ENCODE measurements at places on chromosomes 16 and 17. TPM values are rescaled to one million over a fixed set of nuclear protein-coding genes. Genes with fewer than 3 reads are reported as not detected.

The DNAH9 gene
- not detected for total RNA-seq

The FAM83G gene
- total RNA-seq: 7.2 TPM

The HS3ST6 gene
- total RNA-seq: not detected

The RNF222 gene
- total RNA-seq: 0.18 TPM

The CLDN6 gene
- total RNA-seq: not detected

The CSH1 gene
- not detected for total RNA-seq

The TMUB2 gene
- total RNA-seq: 45.8 TPM

The FOXC2 gene
- not detected for total RNA-seq

DNA sequence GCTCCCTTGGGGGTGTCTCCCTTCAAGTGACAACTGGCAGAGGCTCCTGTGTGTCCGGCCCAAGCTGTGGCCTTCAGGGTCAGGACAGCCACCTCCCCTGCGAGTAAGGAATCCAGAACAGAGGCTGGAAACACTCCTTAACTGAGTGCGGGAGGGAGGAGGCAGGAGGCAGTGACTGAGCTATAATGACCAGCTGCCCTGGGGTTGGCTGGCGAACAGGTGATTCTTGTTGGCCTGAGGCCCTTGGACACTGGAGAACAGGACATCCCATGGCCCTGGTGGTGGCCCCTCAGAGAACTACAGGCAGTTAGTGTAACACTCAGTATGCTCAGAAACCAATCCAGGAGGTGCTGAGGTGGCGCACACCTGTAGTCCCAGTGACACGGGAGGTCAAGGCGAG lies 9.4 kb upstream of the SNAI3 start:
- H3K4me3 ChIP-seq: no peak overlapping the region
- peak overlapping the region; percentile 80 for H3K27ac ChIP-seq
- no peaks in the 10 kb centered on the region for H3K27me3 ChIP-seq
- no peak for DNase-seq
- peaks cover 18% of the 10 kb centered on the region for H3K4me1 ChIP-seq
- peaks cover 27% of the 10 kb centered on the region for H3K36me3 ChIP-seq

DNA sequence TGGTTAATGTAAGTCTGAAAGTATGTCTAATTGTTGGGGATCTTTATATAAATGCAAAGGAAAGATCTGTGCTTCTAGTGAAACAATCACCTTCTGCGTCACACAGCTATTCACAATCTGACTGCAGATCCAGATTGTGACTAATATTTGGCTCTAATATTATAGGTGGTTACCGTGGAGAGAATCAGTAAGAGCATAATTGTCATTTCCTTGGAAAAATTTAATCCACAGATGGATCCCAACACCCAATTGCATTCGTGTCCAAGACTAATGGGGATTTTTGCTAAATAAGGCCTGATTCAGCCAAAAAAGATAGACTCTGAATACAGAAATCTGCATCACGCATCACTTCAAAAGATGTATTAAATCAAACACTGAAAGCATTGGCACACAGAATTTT lies 2.7 kb upstream of the KCNJ2 start:
- peaks cover 62% of the 10 kb centered on the region for H3K27me3 ChIP-seq
- H3K27ac ChIP-seq: no peak overlapping the region
- DNase-seq: no peak
- H3K4me3 ChIP-seq: no peak overlapping the region

- H3K27ac ChIP-seq: no peak overlapping the region
- peaks cover 31% of the 10 kb centered on the region for H3K4me1 ChIP-seq
- DNase-seq: no peak
- no peak overlapping the region for H3K4me3 ChIP-seq
- no peaks in the 10 kb centered on the region for H3K36me3 ChIP-seq
These were observed 1.5 kb upstream of the NTN3 start for GRCh38 chr16:2469399-2470233.

DNA sequence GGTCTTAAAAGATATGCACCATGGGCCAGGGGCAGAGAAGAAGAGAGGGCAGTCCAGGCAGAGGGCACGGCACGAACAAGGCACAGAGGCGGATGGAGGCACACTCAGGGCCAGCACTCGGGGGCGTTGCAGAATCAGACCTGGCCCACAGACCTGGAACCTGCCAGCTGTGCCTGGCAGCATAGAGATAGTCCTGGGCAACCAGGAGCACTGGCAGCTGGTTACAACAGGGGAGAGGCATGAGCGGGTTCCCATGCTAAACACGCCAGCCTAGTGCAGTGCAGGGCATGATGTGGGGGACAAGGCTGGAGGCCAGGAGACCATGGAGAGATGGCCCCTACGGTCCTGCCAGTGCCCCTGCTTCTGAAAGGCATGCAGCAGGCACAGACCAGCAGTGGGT lies 56.9 kb upstream of the RBFOX3 start:
- H3K4me3 ChIP-seq: no peak overlapping the region
- no peak for DNase-seq
- peaks cover 91% of the 10 kb centered on the region for H3K27me3 ChIP-seq

DNA sequence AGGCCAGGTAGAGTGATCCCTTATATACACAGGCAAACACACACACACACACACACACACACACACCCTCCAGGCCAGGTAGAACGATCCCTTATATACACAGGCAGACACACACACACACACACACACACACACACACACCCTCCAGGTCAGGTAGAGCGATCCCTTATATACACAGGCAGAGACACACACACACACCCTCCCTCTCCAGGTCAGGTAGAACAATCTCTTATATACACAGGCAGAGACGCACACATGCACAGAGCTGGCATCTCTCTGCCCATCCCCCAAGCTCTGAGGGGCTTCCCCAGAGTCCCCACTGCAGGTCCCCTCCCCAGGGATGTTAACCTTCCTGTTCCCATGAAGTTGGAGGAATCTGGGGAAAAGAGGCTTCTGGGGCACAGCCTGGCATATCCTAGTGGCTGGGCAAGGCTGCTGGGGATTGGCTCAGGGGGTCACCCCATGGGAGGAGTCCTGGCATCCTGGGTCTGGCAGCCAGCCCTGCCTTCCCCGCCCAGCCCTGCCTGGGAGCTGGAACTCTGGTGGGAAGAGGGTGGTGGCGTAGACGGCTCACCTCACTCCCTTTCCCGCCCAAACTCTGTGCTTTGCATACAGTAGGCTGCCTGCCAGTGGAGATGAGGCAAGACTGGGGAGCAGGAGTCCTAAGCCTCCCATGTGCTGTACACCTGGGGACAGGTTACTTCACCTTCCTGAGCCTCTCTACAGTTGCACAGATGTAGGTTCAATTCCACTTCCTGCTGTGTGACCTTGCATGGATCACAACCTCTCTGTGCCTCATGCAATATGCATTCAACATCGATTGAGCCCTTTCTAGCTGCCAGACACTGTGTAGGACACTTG lies 41.8 kb downstream of the TEKT5 start:
- no peak overlapping the region for H3K27ac ChIP-seq
- DNase-seq: no peak
- H3K4me1 ChIP-seq: peaks cover 2% of the 10 kb centered on the region
- no peaks in the 10 kb centered on the region for H3K36me3 ChIP-seq

GRCh38 chr17:2107506-2107905 lies 52.6 kb downstream of the HIC1 start:
- DNase-seq: no peak
- no peaks in the 10 kb centered on the region for H3K27me3 ChIP-seq
- peaks cover 36% of the 10 kb centered on the region for H3K36me3 ChIP-seq

GRCh38 chr16:79593074-79593531 lies 7.4 kb downstream of the MAF start:
- H3K4me3 ChIP-seq: no peak overlapping the region
- no peak overlapping the region for H3K27ac ChIP-seq
- no peaks in the 10 kb centered on the region for H3K4me1 ChIP-seq
- peaks cover 2% of the 10 kb centered on the region for H3K36me3 ChIP-seq
- peaks cover 39% of the 10 kb centered on the region for H3K27me3 ChIP-seq

- no peak overlapping the region for H3K4me3 ChIP-seq
- no peaks in the 10 kb centered on the region for H3K36me3 ChIP-seq
- peaks cover 5% of the 10 kb centered on the region for H3K4me1 ChIP-seq
- peak; percentile 14 for DNase-seq
- H3K27ac ChIP-seq: no peak overlapping the region
These were observed 9.3 kb downstream of the PDE6G start for GRCh38 chr17:81646869-81647600.

GRCh38 chr16:11977376-11978041 lies 975 bp downstream of the SNX29 start:
- H3K27ac ChIP-seq: peak overlapping the region; percentile 88
- DNase-seq: no peak
- H3K4me3 ChIP-seq: peak overlapping the region; percentile 96
- H3K4me1 ChIP-seq: peaks cover 27% of the 10 kb centered on the region

DNA sequence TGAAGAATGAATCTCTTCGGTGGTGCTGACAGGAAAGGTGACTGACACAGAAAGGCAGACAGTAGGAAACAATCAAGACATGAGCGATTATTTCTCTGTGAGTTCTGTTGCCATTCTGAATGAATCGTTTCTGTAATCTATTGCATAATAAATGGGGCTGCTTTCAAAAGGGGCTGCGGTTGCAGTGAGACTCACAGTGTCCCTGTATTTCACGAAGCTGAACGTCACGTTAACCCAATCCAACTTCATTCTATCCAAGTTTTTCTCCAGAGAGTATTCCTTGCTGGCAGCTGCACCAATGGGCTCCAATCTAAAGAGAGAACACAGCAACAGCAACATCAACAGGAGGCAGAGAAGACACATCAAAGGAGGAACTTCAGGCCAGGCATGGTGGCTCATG lies 75.4 kb downstream of the DNAH3 start:
- H3K27ac ChIP-seq: no peak overlapping the region
- no peaks in the 10 kb centered on the region for H3K4me1 ChIP-seq
- no peak overlapping the region for H3K4me3 ChIP-seq
- no peaks in the 10 kb centered on the region for H3K27me3 ChIP-seq
- no peaks in the 10 kb centered on the region for H3K36me3 ChIP-seq

DNA sequence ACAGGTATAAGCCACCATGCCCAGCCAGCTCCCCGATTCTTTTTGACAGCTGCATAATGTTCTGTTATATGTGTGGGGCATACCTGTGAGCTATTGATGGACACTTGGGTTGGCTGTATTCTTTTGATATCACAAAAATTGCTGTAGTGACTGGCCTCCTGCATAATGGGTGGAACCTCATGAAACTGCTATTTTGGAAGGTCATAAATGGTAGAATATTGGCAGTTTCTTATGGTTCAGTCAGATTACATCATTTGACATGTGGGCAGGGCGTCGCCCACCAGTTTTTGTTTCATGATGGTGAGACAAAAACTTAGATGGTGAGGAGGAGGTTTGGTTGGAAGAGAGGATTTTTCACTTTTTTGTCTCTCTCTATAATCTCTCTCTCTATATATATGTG lies 26.7 kb upstream of the POLR3E start:
- no peak overlapping the region for H3K4me3 ChIP-seq
- H3K27ac ChIP-seq: no peak overlapping the region
- H3K36me3 ChIP-seq: peaks cover 68% of the 10 kb centered on the region
- DNase-seq: no peak
- H3K4me1 ChIP-seq: no peaks in the 10 kb centered on the region

GRCh38 chr17:78390241-78391050 lies 12.0 kb downstream of the PGS1 start:
- peaks cover 64% of the 10 kb centered on the region for H3K4me1 ChIP-seq
- DNase-seq: no peak
- H3K27ac ChIP-seq: no peak overlapping the region
- H3K27me3 ChIP-seq: no peaks in the 10 kb centered on the region
- peak overlapping the region; percentile 56 for H3K4me3 ChIP-seq
- peaks cover 50% of the 10 kb centered on the region for H3K36me3 ChIP-seq

GRCh38 chr17:34177642-34178041 lies 77.4 kb upstream of the CCL2 start:
- H3K36me3 ChIP-seq: no peaks in the 10 kb centered on the region
- H3K4me1 ChIP-seq: peaks cover 4% of the 10 kb centered on the region
- H3K27ac ChIP-seq: no peak overlapping the region

DNA sequence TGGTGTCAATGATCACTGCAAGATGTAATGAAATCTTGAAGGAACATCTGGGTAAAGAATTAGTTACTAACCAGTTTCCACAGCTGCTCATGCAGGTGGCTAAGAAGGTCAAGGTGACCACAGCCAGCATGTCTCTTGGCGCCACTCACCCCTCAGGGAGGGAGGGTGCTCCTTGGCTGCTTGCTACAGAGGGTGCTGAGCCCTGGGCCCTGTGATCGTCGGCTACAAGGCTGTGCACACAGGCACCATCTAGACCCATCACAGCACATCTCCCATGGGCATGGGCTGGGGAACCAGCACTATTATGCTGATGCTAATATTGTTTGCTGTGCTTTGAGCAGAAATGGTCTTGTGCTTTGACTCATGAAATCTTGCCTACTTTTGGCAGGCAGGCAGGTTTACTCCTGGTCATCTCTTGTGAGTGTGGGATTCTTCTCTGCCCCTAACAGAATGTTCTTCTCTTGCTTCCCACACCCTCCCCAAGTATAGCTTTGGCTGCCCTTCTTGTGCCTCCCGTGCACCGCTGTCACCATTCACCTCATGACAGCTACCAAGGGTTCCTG lies 36.4 kb downstream of the TXNDC11 start:
- H3K27ac ChIP-seq: no peak overlapping the region
- H3K4me3 ChIP-seq: no peak overlapping the region
- peaks cover 71% of the 10 kb centered on the region for H3K36me3 ChIP-seq
- H3K27me3 ChIP-seq: no peaks in the 10 kb centered on the region
- H3K4me1 ChIP-seq: peaks cover 4% of the 10 kb centered on the region

DNA sequence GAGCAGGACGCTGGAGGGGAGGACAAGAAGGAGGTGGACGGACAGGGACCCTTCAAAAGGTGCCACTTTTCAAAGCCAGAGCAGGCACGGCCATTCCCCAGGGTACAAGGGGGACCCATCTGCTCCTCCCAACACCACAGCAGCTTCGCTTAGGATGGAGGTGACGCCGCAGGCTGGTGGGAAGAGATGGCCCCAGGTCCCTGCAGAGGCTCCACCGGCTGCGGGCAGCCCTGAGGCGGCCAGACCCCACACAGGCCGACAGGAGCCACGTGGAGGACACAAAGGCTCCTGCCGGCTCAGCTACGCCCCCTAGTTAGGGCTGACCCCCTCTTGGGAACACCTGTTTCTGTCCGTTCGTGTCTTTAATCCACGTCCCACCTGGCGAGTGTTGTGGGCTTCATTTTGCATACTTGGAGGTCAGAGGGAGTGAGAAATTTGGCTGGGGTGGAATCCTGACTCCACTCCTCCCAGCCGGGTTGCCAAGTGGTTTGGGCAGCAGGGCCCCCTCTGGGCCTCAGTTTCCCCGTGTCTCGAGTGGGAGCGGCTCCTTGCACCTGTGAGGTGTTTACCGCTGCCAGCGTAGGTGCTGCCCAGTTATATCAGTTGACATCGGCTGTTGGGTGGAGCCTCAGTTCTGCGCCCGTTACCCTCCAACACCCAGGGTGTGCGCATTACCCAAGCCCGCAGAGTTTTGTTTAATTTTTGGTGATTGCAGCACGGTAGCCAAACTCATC lies 5.8 kb upstream of the FN3KRP start:
- no peaks in the 10 kb centered on the region for H3K27me3 ChIP-seq
- H3K4me1 ChIP-seq: peaks cover 2% of the 10 kb centered on the region
- no peak for DNase-seq
- no peak overlapping the region for H3K4me3 ChIP-seq
- H3K36me3 ChIP-seq: no peaks in the 10 kb centered on the region
